ENCODE measurements at places on chromosomes 11 and 22. TPM values are rescaled to one million over a fixed set of nuclear protein-coding genes. Genes with fewer than 3 reads are reported as not detected.

Gene SCUBE2
- total RNA-seq, result 2.5 TPM

Gene MOGAT2
- total RNA-seq, result not detected

Gene C22orf31
- total RNA-seq, result not detected

Gene GRM5
- total RNA-seq, result 0.81 TPM

Gene PHF5A
- 27.5 TPM for total RNA-seq

Gene C1QTNF4
- total RNA-seq, result 7.1 TPM

Data from posterior vena cava (tissue), 2 donors.